Natural killer cell (primary cell): ENCODE measurements at places on chromosomes 13 and 19. TPM values are rescaled to one million over a fixed set of nuclear protein-coding genes. Genes with fewer than 3 reads are reported as not detected.

DNA sequence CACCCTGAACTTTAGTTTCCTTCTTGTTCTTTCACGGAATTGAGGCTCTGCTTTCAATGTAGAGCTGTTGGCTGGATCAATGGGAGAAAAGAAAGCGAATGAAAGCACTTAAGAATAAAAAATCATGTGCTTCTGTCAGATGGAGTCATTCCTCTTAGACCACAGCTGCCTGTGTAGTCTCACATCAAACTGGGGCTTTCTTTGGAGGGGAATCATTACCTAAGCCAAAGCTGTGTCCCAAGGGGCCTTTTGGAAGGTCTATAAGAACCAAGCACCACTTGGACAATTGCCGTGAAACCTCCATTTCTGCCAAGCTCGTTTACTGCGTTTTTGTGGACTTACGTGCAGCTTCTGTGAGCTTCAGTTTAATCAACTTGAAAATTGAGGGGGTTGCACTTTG lies 44.2 kb upstream of the RNF113B start:
- DNase-seq: no peak

DNA sequence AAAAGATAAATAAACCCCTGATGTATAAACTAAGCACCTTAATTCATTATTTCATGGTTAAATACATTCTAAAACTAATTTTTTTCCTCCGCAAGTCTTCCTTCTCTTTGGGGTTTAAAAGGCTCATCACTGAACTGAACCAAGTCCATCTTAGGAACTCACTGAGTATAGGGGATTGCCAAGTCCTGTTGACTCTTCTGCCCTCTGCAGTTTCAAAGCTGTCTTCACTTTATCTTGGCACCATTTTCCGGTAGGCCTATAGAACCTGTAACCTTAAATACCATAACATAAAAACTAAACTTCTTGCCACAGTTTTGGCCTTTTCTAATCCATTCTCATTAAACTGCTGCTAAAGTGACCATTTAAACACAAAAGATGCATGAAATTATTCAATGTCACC lies 66.5 kb upstream of the USPL1 start:
- DNase-seq: no peak

- peak; percentile 87 for DNase-seq
These were observed 5.2 kb upstream of the REXO1 start for GRCh38 chr19:1853295-1854038.

DNA sequence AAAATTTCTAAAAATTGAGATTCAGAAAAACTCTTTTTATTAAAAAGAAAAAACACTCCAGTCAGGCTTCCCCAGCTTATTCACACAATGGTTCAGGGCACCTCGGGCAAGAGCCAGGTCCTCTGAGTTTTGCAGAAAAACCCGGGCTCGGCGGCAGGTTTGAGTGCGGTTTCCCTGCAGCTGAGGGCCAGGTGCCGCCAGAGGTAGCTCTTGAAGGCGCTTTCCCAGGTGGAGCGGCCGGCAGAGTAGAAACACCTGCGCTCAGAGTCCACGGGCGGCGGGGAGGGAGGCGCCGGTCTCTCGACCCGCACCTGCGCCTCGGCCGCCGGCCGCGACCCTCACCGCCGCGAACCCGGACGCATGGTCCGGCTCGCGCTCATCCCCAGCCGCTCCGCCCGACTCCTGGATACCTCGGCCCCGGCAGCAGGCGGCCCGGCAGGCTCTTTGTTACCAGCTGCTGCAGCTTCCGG lies 444 bp downstream of the PROSER1 start:
- no peak for DNase-seq

Gene TNFSF9
- total RNA-seq: 3.3 TPM

Gene ZNF540
- total RNA-seq: 7.5 TPM

Gene MYBPC2
- 0.09 TPM for total RNA-seq

- no peak for DNase-seq
These were observed 113.0 kb downstream of the SLC7A1 start for GRCh38 chr13:29482504-29482903.

- DNase-seq: peak; percentile 74
These were observed 561 bp upstream of the GJA3 start for GRCh38 chr13:20161275-20161950.

GRCh38 chr19:45171211-45171623 lies 6.8 kb downstream of the TRAPPC6A start:
- no peak for DNase-seq

- DNase-seq: no peak
These were observed 331.3 kb downstream of the KLF5 start for GRCh38 chr13:73390100-73390499.

- peak; percentile 49 for DNase-seq
These were observed 17.1 kb upstream of the PSMC4 start for GRCh38 chr19:39953915-39954314.

GRCh38 chr19:48963371-48964204 lies 1.5 kb upstream of the FTL start:
- DNase-seq: peak; percentile 68
